Testis (tissue), 5 donors: ENCODE measurements at places on chromosomes 5 and 9.

GRCh38 chr9:88678431-88678830, 143.5 kb downstream of the NXNL2 start:
- no peak for DNase-seq

GRCh38 chr5:158769079-158769478, 330.6 kb downstream of the EBF1 start:
- no peak for DNase-seq

DNA sequence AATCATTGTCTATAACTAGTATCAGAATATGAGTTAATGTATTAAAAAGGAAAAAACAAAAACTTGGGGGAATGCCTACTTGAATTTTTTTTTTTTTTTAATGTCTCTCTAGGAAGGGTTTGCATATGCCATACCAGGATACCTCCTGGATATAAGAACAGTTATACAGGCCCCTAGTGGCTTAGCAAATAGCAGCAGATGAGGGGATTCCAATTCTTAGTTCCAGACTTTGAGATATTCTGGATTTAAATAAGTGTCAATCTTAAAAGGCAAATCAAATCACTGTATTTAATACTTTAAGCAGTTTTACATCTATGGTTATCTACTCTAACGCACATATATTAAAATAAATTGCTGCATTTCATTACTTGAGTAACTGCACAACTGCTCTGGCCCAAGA, 1055.5 kb upstream of the DMAC1 start:
- DNase-seq = no peak

GRCh38 chr5:180873615-180874520, 12.8 kb upstream of the ZFP62 start:
- DNase-seq = no peak

DNA sequence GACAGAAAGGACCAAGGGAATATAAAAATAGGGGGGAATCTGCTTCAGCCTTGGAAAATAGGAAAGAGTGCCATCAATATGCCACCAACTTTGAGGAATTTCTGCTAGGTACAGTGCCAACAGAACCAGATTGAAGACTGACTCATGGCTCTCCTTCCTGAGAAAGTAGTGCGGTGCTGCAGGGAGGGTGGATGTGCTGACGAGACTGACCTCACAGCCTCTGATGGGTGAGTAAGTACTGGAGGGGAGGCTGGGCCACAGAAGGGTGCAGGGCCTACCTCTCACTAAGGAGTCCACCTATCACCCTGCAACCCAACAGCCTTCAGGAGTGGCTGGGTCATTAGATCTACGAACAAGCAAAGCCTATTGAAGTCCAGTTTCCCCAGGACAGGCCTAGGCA, 187.6 kb downstream of the GABBR2 start:
- DNase-seq = no peak

- no peak for DNase-seq
Measured at GRCh38 chr9:2132484-2133082, 117.4 kb downstream of the SMARCA2 start.

DNA sequence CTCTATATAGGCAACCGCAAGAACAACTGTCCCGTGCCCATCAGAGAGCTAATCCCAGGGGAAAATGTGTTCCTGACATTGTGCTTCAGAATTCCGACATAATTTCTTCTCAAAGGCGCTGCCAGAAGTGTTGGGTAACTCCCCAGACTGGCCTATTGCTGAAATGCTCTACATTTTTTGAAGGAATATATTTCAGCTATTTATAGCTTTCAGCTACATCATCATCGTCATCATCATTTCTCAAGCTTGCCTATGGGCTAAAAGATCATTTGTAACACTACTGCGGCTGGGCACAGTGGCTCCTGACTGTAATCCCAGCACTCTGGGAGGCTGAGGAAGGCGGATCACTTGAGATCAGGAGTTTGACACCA, 49.7 kb downstream of the MYO10 start:
- DNase-seq = peak; percentile 54

GRCh38 chr5:159552751-159553150, 222.5 kb upstream of the IL12B start:
- DNase-seq = no peak

GRCh38 chr5:124064956-124065355, 553.0 kb downstream of the CSNK1G3 start:
- DNase-seq = no peak

- no peak for DNase-seq
Measured at GRCh38 chr5:139124774-139125520, 73.2 kb downstream of the SIL1 start.

DNA sequence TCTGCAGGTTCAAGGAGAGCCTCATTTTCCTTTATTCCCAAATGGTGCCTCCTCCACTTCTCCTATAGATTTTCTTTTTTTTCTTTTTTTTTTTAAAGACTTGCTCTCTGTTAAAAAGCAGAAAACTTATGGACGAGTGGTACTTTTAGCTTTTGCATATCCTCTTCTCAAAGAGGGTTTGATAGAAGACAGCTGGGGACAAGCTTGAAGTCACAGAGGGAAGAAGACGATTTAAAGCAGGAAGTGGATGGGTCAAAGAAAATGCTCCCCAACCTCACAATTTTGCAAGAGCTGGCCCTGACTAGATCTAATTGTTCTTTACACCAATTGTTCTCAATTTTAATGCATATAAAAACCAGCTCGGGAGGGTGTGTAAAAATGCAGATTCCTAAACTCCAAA, 48.9 kb downstream of the APBA1 start:
- DNase-seq = no peak

- no peak for DNase-seq
Measured at GRCh38 chr5:157594675-157595459, 19.3 kb upstream of the ADAM19 start.

- no peak for DNase-seq
Measured at GRCh38 chr9:136653323-136654079, 9.2 kb upstream of the EGFL7 start.

DNA sequence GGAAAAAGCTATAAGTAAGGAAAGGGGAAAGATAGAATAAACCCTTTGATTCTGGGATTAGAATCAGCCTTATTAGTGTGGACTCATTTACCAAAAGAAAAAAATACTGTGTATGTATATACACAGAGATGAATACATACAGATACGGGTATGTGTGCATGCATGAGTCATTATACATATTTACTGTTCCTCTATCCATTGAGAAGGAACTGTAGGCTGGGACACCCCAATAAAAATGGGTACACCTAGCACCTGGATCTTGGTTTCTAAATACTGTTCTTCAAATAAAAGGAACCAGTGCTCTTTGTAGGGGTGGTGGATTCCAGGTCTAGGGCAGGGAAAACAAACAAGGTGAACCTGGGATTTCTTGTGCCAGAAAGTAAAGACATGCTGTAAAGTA, 48.3 kb downstream of the WHRN start:
- no peak for DNase-seq

DNA sequence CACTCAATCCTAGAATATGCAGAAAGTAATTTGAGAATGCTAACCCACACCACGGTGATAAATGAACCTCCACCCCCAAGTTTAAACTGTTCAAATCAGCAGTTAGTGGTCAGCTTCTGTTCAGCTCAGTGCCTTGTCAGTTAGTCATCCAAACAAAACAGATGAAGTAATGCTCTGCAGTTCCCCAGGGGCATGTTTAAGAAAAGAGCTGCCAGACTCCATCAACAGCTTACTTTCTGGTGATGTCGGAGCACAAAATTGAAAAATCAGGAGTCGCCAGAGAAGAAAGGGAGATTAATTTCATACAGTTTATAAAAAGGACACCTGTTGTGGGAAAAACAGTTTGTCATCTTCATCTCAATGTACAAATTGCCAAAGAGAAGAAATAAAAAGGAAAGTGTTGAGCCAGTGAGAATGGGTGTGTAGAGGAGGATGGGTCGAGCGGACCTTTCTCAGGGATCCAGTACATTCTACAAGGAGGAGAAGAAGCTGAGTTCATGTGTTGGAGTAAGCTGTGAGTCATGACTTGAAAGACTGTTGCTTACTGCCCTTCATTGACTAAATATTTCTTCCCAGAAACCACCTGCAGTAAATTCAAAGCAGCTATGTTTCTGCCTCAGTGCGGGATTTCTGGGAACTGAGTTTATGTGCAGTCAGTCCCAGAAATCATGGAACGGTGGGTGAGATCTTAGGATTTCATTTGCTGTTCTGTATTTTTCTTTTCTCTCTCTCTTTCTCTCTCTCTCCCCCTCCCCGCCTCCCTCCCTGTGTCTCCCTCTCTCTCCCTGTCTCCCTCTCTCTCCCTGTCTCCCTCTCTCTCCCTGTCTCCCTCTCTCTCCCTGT, 13.7 kb downstream of the TRIO start:
- no peak for DNase-seq

GRCh38 chr9:131868766-131869165, 128.9 kb upstream of the RAPGEF1 start:
- no peak for DNase-seq

GRCh38 chr5:50595199-50595598, 71.2 kb upstream of the PARP8 start:
- DNase-seq = no peak

DNA sequence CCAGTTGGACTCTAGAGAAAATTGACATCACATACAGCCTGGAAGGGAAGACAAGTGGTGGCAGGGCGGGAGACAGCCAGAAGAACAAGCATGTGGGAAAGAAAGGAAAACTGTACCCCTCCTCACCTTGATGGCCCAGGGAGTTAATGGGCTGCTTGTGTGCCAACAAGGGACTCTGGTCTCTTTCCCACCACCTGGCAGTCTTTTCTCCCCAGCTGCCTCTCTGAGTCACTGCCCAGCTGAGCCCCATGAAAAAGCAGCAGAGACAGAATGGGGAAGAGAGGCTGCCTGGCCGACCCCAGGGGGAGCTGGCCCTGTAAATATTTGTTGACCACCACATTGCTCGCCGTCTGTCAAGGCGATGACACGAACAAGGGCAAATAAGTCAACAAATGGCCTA, 359.4 kb downstream of the ENC1 start:
- DNase-seq = no peak

DNA sequence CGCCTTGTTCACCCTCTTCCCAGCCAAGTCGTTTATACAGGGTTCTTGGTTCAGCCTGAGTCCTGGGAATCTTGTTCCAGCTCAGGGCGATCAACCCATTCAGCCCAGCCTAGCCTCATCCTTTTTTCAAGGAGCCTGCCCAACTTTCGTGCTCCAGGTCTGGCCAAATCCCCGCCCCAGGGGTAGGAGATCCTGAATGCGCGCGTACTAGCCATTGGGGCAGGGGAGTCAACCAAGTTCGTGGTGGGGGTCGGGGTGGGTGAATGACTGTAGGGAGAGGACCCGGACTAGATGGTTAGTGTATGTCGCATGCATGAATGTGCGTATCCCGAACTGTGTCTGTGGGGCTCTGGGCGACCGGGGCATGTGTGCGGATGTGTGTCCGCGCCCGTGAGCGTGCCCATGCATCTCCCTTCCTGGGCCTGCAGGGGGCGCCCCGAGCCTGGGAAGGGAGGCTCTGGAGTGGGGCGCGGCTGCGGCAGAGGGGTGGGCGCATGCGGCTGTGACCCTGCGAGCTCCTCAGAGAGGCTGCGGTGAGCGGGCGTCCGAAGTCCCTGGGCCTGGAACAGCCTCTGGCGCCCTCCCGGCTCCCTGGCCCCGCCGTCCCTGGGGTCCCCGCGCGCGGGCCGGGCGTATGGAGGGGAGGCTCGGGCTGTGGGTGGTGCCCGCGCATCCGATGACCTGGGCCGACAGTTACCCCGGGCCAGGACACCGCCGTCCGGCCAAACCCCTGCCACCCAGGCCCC, 8.7 kb downstream of the CCL21 start:
- DNase-seq = peak; percentile 85

DNA sequence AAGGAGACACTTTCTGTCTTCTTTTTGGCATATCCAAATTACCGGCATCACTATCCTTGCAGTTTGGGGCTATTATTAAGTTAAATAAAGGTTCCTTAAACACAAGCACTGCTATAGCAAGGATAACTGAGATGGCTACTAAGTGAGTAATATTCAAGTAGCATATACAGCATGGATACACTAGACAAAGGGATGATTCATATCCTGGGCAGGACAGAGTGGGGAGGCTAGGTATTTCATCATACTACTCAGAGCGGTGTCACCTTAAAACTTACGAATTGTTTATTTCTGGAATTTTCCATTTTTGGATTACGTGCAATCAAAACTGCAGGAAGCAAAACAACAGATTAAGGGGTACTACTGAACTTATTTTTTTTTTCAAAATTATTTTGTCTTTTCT, 54.1 kb downstream of the FER start:
- no peak for DNase-seq

- peak; percentile 90 for DNase-seq
Measured at GRCh38 chr9:38689678-38690077, 30.3 kb downstream of the FAM240B start.

DNA sequence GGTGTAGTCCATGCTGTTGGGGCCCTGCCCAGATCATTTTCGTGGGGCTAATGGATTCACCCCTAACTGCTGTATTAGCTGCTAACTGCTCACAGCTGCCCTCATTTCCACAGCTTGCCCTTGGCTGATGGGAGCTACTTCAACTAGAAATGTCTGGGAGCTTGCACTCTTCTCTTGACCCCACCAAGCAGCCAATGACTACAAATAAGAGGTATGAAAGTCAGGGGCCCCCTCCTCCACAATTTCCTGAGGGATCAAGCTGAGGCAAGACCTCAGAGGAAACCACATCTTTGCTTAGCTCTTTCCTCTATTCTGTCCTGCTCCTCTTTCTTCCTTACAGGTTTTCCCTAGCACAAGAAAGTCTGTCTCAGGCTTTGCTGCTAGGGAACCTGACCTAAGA, 397.5 kb downstream of the MLLT3 start:
- DNase-seq = no peak

DNA sequence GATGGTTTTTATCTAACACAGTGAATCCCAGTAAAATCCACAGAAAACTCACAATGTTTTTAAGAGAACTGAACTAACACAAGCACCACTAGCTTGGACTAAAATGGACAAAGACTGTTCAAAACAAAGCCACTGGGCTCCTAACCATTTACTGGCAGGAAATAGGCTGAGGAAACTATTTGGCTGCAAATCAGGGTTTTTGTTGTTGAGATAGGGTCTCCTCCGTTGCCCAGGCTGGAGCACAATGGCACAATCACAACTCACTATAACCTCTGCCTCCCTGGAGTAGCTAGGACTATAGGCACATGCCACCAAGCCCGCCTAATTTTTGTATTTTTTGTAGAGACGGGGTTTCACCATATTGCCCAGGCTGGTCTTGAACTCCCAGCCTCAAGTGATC, 99.7 kb downstream of the THBS4 start:
- no peak for DNase-seq

DNA sequence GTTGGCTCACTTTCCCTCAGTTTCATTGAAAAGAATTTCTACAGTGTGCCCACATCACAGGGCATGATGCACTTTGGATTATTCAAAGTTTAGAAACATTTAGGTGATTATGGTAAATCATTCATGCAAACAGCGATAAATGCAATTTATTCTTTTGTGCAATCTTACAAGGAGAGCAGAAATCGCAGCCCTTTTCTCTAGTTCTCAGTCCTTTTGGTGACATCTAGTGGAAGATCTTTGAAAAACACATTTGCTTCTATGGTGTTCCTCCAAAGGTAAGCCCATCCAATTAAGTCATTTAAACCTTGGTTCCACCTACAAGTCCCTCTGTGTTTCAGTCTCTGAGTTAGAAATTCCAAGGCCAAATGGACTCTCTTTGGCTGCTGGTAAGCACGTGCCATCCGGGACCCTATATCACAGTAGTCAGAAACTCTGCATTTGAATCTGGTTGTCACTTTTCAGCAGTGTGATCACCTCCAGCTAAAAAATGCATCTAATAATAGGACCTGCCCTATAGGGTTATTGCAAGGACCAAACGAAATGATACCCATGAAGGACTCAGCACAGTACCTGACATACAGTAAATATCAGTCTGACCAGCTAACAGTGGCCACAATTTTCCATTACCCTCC, 66.4 kb downstream of the MACROH2A1 start:
- no peak for DNase-seq
